ENCODE measurements at places on chromosomes 5 and 9.
A peak's percentile ranks its signal among the peaks of the same experiment; 100 is the strongest.

GRCh38 chr9:78038620-78039300 is 7.1 kb upstream of the GNAQ start:
- no peak for DNase-seq

DNA sequence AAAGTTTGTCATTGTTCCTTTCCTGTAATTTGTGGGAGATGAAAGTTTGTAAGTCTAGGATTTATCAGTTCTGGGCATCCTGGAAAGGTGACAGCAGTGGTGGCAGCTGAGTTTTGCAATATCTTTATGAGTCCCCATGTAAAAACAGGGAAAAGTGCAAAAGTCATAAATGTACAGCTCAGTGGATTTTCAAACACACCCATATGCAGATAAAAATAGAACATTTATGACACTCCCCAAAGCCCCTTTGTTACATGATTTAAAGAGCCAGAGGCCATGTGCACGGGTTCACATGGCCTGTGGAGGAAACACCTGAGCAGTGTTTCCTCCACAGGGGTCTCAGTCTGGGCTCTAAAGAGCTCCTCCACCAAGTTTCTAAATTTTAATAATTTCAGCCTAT is 6.3 kb downstream of the TMEM38B start:
- no peak for DNase-seq

DNA sequence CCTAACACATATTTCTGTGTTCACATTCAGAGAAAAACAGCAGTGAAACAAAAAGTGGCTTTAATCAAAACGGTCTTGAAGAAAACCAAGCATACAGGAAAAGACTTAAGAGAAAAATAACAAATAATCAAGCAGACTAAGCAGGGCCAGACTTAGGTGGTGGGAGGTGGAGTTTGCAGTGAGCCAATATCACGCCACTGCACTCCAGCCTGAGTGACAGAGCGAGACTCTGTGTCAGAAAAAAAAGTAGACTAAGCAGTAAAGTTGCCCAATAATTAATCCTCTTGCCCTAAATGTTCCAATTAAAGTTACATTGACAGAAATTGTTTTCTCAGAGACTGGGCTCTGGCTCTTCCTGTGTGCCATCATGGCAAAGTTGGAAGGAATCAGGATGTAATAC is 26.6 kb upstream of the GLDC start:
- DNase-seq = no peak

- DNase-seq = no peak
Measured at GRCh38 chr5:140267559-140268018, 35.3 kb downstream of the PFDN1 start.

- no peak for DNase-seq
Measured at GRCh38 chr5:34562791-34563190, 93.3 kb upstream of the RAI14 start.

- no peak for DNase-seq
Measured at GRCh38 chr9:81150016-81150625, 539.2 kb downstream of the TLE1 start.

DNA sequence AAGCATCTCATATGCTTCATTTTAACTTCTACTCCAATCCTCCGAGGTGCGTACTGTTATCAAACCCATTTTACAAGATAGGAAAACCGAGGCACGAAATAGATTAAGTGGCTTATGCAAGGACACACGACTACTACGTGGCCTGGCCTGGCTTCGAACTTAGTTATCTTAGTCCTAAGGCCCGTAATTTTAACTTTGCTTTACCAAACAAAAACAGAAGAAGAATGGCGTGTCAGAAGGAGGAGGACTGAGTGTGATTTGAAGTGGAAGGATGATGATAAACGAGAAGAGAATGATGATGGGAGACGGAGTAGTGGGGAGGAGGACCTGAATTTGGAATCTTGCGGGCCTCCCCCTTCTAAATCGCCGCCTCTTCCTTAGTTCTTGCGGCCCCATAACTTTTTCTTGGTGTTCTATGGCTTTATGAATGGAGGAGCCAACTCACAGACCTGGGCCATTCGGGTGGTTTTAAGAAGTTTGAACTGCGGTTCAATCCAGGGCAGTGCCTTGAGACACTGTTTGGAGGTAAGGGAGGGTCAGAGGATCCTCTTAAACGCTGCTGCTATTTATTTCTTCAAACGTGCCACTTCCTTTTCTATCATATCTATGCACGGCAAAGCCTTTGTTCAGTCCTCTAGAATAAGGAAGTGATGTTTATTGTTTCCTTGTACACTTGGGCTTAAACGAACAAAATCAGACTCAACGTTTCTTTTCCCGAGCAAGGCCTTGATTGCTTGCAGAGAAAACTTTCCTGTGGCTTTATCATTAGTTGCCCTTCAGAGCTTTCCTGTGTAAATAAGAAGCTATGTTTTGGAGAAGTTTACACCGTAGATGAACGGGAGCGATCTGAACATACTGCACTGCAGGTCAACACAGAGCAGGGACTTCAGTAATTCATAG is 795 bp downstream of the CNOT8 start:
- no peak for DNase-seq

GRCh38 chr5:74107899-74108298 is 481.9 kb downstream of the ARHGEF28 start:
- DNase-seq = no peak

- DNase-seq = no peak
Measured at GRCh38 chr5:160330212-160330611, 17.8 kb upstream of the CCNJL start.

DNA sequence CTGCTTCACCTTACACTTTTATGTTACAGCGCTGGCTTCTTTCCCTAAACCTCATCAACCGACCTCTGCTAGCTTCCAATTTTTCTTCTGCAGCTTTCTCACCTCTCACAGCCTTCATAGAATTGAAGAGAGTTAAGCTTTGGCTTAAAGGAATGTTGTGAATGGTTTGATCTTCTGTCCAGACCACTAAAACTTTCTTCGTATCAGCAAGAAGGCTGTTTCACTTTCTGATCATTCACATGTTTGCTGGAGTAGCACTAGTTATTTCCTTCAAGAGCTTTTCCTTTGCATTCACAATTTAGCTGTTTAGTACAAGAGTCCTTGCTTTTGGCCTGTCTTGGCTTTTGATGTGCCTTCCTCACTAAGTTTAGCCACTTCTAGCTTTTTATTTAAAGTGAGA is 49.5 kb downstream of the NR3C1 start:
- DNase-seq = no peak

- no peak for DNase-seq
Measured at GRCh38 chr9:95129476-95130291, 187.8 kb downstream of the FANCC start.

DNA sequence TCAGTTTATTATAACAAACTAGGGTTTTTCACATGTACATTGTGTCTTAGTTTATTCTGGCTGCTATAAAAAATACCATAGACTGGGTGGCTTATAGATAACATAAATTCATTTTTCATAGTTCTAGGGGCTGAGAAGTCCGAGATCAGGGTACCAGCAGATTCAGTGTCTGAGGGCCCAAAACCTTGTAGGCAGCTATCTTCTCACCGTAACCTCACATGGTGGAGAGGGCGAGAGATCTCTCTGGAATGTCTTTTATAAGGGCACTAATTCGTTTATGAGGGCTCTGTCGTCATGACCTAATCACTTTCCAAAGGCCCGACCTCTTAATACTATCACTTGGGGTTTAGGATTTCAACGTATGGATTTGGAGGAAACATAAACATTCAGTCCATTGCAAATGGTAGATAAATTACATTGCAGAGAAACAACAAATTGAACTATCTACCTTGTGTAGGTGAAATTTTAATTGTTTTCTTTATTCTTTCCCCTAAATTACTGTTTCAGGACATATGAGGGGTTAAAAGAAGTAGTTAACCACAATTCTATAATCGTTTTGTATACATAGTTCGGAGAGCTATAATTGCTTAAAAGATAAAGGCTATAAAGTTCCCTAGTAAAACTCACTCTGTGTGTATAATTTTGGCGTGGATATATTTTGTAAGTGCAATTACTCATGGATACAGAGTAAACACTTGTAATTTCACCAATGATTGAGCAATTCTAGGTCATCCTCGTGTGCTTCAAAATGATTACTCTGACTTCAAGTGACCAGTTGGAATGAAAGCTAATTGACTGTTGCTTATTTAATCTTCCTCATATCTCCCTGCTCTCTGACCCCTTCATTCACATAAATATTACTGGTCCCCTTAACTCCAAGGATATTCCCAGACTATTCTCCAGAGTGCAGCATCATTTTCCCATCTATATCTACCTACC is 247.5 kb upstream of the TMEM161B start:
- DNase-seq = no peak

- no peak for DNase-seq
Measured at GRCh38 chr5:108361771-108362170, 20.1 kb downstream of the FBXL17 start.

GRCh38 chr5:81755320-81755719 is 4.4 kb upstream of the SSBP2 start:
- peak; percentile 53 for DNase-seq

- no peak for DNase-seq
Measured at GRCh38 chr5:61332851-61333320, 828 bp downstream of the ZSWIM6 start.

DNA sequence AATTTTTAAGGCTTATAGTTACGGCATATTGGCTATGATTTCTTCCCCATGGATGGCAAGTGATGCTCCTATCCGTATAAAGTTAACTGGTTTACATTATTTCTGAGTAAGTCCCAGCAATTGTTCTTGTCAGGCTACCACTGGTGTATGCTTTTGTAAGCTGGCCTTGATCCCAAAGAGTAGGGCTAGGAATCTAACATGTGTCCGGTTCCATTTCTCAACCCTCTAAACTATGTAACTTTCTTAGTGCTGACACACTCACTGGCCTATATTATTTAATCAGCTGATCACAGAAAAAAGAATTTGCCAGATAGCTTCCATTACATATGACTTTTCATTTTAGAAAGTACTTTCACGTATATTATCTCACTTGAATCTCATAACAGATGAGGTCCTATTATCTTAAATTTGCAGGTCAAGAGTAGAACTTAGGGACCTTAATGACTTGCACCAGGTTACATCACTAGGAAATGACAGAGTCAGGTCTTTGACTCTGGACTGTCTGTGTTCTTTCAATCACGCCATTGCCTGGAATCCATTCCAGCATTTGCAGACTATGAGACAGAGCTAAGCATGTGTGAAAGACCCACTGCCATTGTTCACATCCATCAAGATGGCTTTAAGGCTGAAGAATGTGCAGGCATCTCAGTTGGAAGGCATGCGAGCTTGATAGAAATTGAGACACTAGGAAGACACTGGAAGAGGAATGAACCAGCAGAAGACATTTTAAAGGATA is 362.9 kb downstream of the ARRDC3 start:
- DNase-seq = no peak

DNA sequence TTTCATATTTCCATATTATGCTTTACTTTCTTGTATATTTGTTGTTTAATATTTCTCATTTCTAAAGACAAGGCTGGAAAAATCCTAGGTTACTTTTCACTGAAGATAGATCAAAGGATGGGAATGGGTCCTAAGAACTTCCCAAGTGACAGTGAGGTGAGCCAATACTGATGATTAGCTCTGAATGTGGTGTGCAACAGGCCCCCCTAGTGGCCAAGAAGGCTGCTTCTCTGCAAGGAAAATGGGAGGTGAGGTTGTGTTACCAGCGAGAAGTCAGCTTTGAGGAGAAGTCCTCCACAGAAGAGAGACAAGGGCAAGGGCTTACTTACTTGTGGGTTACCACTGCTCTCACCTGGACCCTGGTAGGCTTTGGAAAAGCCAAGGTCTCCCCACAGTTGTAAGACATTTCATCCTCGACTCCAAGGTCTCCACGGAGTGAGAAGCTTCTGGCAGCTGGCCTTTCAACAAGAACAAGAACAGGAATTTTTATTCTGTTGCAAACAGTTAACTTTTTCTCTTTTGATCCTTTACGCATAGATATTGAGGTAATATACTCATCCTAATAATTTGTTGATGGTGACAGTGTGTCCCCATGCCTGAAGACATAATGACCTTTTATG is 69.9 kb downstream of the MAMDC2 start:
- DNase-seq = no peak

All from keratinocyte (primary cell).